ENCODE measurements at places on chromosomes 11 and 22. TPM values are rescaled to one million over a fixed set of nuclear protein-coding genes. Genes with fewer than 3 reads are reported as not detected.

The MS4A14 gene
- not detected for total RNA-seq

The OR52H1 gene
- not detected for total RNA-seq

The SYT13 gene
- not detected for total RNA-seq

The SEZ6L gene
- not detected for total RNA-seq

The C22orf23 gene
- not detected for total RNA-seq

The GAB4 gene
- not detected for total RNA-seq

Data from T-helper 2 cell treated with Interferon-gamma antibody and Interleukin-4, amounts not matched to agents 100 ng/mL and 5 ng/mL, for 36 hours (primary cell).